Thoracic aorta (tissue), 2 donors: ENCODE measurements at places on chromosomes 2 and 18. TPM values are rescaled to one million over a fixed set of nuclear protein-coding genes. Genes with fewer than 3 reads are reported as not detected.

GRCh38 chr18:75269696-75270095, 59.1 kb downstream of the TSHZ1 start:
- no peaks in the 10 kb centered on the region for H3K36me3 ChIP-seq
- H3K27ac ChIP-seq, result no peak overlapping the region
- no peaks in the 10 kb centered on the region for H3K27me3 ChIP-seq
- DNase-seq, result no peak
- H3K4me1 ChIP-seq, result no peaks in the 10 kb centered on the region
- H3K4me3 ChIP-seq, result no peak overlapping the region

DNA sequence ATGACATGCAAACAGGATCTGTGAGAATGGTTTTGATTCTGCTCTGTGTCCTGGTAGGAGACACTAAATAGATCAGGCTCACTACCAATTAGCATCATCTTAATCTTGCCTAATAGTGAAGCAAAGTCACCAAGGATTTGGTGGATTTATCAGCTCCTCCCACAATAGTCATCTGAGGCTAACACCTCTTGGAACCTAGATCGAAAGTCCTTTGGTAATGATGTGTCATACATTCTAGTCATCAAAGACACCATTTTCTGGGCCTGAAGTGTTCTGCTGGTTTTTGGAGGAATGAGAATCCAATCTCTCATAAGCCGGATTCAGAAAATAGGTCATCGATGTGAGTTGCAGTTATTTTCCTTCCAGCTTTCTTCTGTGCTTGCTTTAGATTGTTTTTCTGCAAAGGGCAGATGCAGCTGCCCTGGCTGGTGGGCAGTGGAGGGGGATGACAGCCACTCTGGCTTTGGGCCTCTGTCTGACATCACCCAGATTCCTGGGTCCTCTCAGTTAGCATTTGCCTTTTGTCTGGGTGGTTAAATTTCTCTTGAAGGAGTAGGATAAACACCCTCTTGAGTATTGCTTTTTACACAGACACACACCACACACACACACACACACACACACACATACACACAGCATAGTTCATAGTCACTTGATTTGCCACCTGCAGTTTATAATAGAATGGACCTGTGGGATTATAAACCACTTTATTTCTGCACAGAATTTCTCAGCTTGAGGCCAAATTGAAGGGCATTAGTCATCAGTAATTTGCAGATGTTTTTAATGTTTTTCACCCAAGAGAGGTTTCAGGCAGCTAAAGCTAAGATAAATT, at the start of gene MYO3B:
MYO3B (plus strand) TSS at position 198 of the 832 bp plus-strand sequence; CDS start at position 339, 141 bp downstream.
- H3K27ac ChIP-seq, result no peak within 1 kb of the TSS
- no peaks in the 10 kb centered on the region for H3K36me3 ChIP-seq
- no peak for DNase-seq
- no peak within 1 kb of the TSS for H3K4me3 ChIP-seq
- H3K27me3 ChIP-seq, result no peaks in the 10 kb centered on the region

DNA sequence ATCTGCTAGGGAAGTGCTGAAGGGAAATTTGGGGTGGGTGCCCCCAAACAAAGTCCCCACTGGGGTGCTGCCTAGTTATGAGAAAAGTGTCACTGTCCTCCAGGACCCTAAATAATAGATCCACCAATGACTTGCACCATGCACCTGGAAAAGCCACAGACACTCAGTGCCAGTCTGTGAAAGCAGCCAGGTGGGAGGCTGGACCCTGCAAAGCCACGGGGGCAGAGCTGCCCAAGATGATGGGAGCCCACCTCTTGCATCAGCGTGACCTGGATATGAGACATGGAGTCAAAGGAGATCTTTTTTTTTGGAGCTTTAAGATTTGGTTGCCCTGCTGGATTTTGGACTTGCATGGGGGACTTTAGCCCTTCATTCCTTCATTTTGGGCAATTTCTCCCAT, 431.6 kb downstream of the ERBB4 start:
- no peak overlapping the region for H3K4me3 ChIP-seq
- no peaks in the 10 kb centered on the region for H3K27me3 ChIP-seq
- no peak for DNase-seq
- H3K36me3 ChIP-seq, result no peaks in the 10 kb centered on the region
- H3K4me1 ChIP-seq, result no peaks in the 10 kb centered on the region
- H3K27ac ChIP-seq, result no peak overlapping the region

GRCh38 chr2:216908300-216908699, 48.4 kb upstream of the TNP1 start:
- H3K4me3 ChIP-seq, result no peak overlapping the region
- H3K27me3 ChIP-seq, result no peaks in the 10 kb centered on the region
- H3K36me3 ChIP-seq, result no peaks in the 10 kb centered on the region
- no peaks in the 10 kb centered on the region for H3K4me1 ChIP-seq
- no peak overlapping the region for H3K27ac ChIP-seq
- DNase-seq, result no peak

DNA sequence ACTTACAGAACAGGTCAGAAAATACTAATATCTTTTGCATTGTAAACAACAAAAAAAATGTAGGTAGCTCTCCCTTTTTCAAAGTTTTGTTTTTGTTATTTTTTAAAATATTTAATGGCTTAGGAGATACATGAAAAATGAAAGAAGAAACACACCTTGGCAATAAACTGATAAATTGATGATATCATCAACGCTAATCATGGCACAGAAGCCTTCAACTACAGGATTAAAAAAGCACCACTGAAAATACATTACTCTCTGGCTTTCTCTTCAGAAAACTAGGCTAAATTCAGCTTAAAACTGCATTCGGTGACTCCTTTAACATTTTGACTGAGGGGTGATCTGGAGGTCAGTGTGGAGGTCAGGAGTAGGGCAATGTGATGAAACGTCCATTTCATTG, 1018.8 kb upstream of the FANCL start:
- H3K27me3 ChIP-seq, result no peaks in the 10 kb centered on the region
- no peak overlapping the region for H3K4me3 ChIP-seq
- no peaks in the 10 kb centered on the region for H3K4me1 ChIP-seq
- H3K36me3 ChIP-seq, result no peaks in the 10 kb centered on the region
- H3K27ac ChIP-seq, result no peak overlapping the region

- H3K36me3 ChIP-seq, result peaks cover 10% of the 10 kb centered on the region
- H3K27ac ChIP-seq, result no peak overlapping the region
- no peaks in the 10 kb centered on the region for H3K27me3 ChIP-seq
- H3K4me3 ChIP-seq, result no peak overlapping the region
- no peaks in the 10 kb centered on the region for H3K4me1 ChIP-seq
- DNase-seq, result no peak
Observed at GRCh38 chr2:74873678-74874640, 40.0 kb downstream of the HK2 start.

GRCh38 chr18:45221363-45221762, 393.9 kb upstream of the SLC14A2 start:
- DNase-seq, result no peak
- no peaks in the 10 kb centered on the region for H3K36me3 ChIP-seq
- H3K27ac ChIP-seq, result no peak overlapping the region

The COLEC11 gene
- total RNA-seq, result 22.5 TPM

The ATP8B1 gene
- 68.7 TPM for total RNA-seq

The SOX11 gene
- not detected for total RNA-seq

The SLC11A1 gene
- 122 TPM for total RNA-seq
